Activated CD8-positive, alpha-beta memory T cell treated with anti-CD3 and anti-CD28 coated beads, Interleukin-2, amount 10 ng/mL, durations not matched to agents 7 days and 5 days (primary cell): ENCODE measurements at places on chromosomes 7 and 10. TPM values are rescaled to one million over a fixed set of nuclear protein-coding genes. Genes with fewer than 3 reads are reported as not detected.

NPFFR1 gene
- not detected for total RNA-seq

VSTM2A gene
- not detected for total RNA-seq

COL13A1 gene
- total RNA-seq = not detected

ZNF138 gene
- total RNA-seq = 11.0 TPM

PRKAR2B gene
- total RNA-seq = 1.3 TPM

DNA sequence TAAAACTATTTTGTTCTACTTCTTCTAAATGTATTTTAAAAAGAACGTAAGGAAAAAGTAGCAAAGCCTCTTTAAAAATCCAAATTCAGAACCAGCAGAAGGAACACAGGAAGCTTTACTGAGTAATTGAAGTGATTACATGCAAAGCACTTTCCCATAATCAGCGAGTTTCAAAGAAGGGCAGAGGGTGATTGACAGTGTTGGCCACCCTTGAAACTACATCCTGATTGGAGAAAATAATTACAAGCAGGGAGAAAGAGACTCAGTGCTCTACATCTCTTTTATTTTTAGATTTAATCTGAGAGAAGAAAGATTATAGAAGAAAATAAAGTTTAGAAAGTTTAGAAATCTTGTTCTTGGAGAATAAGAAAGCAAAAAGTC, 20.3 kb upstream of the HGF start:
- H3K4me1 ChIP-seq = no peaks in the 10 kb centered on the region
- no peak overlapping the region for H3K27ac ChIP-seq
- no peak for DNase-seq
- H3K4me3 ChIP-seq = no peak overlapping the region
- no peaks in the 10 kb centered on the region for H3K36me3 ChIP-seq

DNA sequence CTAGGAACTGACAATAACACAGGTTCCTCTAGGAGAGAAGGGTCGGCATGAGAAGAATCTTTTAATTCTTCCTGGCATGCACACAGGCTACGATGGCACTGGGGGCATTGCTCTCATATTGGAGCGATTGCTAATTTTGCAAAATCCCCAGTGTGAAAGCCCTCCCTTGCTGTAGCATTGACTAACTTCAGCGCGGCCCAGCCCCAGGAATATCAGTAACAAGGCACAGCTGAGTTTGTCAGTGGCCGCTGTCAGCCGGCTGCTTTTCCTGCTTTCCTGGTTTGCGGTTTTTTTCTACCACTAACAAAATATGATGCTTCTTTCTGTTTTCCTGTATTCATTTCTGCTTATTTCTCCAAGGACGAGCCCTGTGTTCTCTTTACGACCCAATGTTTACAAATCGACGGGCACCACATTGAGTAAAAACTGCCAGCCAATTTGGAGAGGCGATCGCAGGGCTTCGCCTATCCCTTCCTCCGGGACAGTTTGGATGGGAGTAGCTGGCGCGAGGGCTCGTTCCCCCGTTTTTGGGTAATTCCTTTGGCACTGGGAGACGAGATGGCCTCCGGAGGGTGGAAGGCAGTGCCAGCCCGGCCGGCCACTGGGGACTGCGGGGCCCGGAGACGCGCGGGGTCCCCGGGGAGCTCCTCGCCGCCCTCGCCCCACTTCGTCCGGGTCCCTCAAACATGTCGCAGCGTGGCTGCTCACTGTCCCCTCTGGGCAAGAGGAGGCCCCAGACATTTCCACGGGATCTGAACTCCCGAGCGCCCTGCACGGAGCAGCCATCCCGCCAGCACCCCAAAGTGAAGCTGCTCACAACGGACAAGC, 967 bp downstream of the ADARB2 start:
- no peaks in the 10 kb centered on the region for H3K4me1 ChIP-seq
- H3K4me3 ChIP-seq = no peak overlapping the region
- H3K27ac ChIP-seq = no peak overlapping the region
- H3K36me3 ChIP-seq = no peaks in the 10 kb centered on the region
- no peak for DNase-seq

DNA sequence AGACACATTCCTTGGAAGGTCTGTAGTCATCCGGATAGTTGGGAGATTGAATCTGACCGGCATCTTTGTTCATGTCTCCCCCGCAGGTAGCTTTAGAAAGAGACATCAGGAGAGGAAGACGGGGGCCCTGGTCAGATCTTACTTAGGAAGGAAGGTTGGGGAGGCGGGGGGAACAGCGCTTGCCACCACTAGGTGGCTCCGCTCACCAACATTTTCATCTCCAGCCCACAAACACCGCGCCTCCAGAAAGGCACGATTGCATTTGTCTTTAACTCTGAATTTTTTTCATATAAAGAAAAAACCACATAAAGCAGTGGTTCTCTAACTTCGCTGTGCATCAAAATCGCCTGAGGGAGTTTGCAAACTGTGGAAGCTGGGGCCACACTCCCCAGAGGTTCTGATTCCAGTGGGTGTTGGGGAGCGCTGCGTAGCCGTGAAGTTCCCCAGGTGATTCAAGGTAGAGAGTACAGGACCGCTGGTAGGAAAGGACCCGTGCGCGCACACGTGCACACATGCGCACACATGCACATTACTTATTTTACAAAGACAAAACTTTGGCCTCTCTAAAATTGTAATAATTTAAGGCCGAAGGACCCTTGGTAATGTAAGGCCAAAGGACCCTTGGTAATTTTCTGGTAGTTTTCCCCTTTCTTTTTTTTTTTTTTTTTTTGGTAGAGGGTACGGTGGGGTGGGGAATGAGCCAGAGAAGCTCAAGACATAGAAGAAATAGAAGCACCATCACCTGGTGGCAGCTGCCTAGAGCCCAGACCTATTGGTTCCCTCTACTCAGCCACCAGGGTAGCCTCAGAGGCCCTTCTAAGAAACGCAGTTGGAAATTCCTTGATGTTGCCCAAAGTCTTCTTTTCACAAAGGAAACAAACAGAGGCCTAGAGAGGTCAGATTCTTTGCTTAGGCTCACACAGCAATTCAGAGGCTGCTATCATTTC, 37.4 kb upstream of the OPALIN start:
- peak; percentile 71 for DNase-seq
- no peak overlapping the region for H3K4me3 ChIP-seq
- no peak overlapping the region for H3K27ac ChIP-seq
- no peaks in the 10 kb centered on the region for H3K36me3 ChIP-seq
- H3K4me1 ChIP-seq = no peaks in the 10 kb centered on the region

DNA sequence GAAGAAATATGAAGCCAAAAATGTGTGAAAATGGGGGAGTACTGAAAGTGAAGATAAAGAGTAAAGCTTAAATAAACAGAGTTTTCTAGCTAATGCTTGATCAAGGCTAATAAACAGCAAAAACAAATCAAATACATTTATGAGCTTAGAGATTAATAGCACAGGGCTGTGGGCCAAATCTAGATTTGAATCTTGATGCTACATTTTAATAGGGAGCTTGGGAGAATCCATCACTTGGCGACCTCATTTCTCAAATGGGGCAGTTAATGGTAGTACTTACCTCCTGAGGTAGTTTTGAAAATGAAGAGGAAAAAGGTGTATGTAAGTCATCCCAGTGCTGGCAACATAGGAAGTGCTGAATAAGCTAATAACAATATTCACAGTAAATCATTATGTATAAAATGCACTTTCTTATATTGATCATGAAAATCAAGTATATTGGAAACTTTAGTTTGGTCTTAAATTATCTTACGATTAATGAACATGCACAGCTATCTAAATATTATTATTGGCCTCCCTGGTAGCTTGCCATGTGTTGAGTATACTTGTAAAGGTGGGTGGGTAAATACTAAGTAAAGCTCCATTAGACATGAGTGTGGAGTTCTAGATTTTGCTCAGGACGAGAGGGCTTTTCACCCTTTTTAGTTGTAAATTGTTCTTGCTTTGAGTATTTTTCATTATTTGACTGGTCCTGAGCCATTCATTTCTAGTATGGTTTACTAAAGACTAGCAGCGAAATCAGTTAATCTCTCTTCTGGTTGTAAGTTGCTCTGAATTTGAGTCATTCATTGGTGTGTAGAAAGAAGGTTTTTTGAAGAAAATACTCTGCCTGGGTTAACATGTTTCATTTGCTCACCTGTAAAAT, 5.1 kb downstream of the BICC1 start:
- peaks cover 2% of the 10 kb centered on the region for H3K36me3 ChIP-seq
- no peak overlapping the region for H3K27ac ChIP-seq
- H3K4me1 ChIP-seq = peaks cover 15% of the 10 kb centered on the region
- H3K4me3 ChIP-seq = no peak overlapping the region
- DNase-seq = no peak

DNA sequence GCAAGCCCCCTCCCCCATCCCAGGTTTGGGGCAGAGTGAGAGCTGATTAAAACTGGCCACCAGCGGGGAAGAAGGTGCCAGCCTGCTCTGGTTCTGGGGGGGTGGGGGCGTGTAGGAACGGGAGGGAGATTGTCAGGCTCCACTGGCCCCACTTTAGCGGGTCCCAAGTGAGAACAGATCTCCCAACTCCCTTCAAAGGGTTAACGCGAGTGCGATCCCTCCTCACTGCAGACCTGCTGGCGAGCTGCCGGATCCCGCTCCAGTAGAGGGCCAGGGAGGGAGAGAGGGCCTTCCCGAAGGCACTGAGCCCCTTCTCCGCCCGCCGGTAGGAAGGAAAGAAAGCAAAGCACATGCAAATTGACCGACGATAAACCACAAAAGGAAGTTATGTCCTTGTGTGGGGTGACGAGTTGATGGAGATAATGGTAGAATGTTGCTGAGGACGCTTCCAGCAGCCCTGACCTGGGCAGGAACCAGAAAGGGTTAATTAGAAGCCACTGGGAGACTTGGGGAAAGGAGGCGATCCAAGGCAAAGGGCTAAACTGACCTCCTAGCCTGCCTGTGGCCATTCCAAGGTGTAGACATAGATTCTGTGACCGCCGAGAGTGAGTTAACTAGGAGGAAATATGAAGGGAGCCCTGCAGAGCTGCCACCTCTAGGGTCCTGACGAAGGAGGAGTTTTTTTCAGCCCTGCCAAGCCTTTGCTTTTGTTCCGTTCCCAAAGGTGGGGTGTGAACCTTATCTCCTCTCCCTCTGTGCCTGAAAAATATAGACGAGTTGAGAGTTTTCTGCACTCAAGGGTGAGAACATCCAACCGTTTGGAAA, 1.5 kb downstream of the NRG3 start:
- H3K27me3 ChIP-seq = peaks cover 45% of the 10 kb centered on the region
- no peak overlapping the region for H3K4me3 ChIP-seq
- H3K27ac ChIP-seq = no peak overlapping the region
- peaks cover 4% of the 10 kb centered on the region for H3K36me3 ChIP-seq

DNA sequence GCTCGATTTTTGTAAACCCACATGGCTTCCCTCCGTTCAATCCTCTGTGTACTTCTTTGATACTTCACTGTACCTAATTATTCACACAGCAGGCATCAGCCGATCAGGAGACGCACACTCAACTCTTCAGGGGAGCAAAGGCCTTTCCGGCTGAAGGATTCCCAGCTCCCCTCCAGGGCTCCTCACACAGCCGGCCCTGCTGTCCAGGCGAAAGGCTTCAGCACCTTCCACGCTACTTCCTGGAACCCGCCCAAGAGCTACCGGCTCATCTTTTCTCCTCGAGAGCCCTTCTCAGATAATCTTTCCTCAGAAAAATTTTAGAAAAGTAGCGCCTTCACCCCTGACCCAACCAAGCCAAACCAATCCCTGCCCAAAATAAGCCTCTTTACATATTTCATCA, 270.4 kb downstream of the ZMYND11 start:
- H3K27me3 ChIP-seq = peaks cover 2% of the 10 kb centered on the region
- no peak overlapping the region for H3K27ac ChIP-seq
- H3K4me1 ChIP-seq = no peaks in the 10 kb centered on the region
- DNase-seq = no peak

GRCh38 chr10:112533916-112534315, 86.9 kb downstream of the VTI1A start:
- no peak overlapping the region for H3K4me3 ChIP-seq
- H3K27me3 ChIP-seq = peaks cover 9% of the 10 kb centered on the region
- peaks cover 33% of the 10 kb centered on the region for H3K4me1 ChIP-seq
- no peak for DNase-seq
- no peak overlapping the region for H3K27ac ChIP-seq
- peaks cover 34% of the 10 kb centered on the region for H3K36me3 ChIP-seq

DNA sequence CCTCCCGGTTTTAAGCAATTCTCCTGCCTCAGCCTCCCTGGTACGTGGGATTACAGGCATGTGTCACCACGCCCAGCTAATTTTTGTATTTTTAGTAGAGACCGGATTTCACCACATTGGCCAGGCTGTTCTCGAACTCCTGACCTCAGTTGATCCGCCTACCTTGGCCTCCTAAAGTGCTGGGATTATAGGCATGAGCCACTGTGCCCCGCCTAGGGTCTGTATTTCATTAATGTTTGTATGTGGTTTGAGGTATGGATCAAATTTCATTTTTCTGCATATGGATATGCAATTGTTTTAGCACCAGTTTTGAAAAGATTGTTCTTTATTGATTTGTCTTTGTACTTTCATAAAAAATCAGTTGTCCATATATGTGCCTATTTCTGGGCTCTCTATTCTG, 26.0 kb downstream of the CYP26A1 start:
- H3K4me3 ChIP-seq = no peak overlapping the region
- no peaks in the 10 kb centered on the region for H3K4me1 ChIP-seq
- H3K36me3 ChIP-seq = no peaks in the 10 kb centered on the region
- peaks cover 13% of the 10 kb centered on the region for H3K27me3 ChIP-seq
- H3K27ac ChIP-seq = no peak overlapping the region

- H3K4me3 ChIP-seq = no peak overlapping the region
- H3K27me3 ChIP-seq = peaks cover 5% of the 10 kb centered on the region
- no peaks in the 10 kb centered on the region for H3K4me1 ChIP-seq
- DNase-seq = no peak
- no peaks in the 10 kb centered on the region for H3K36me3 ChIP-seq
- H3K27ac ChIP-seq = no peak overlapping the region
These were observed 17.5 kb upstream of the LFNG start for GRCh38 chr7:2501947-2502646.

GRCh38 chr10:45653454-45653853, 19.1 kb downstream of the ZFAND4 start:
- no peaks in the 10 kb centered on the region for H3K27me3 ChIP-seq
- H3K4me3 ChIP-seq = no peak overlapping the region
- no peak overlapping the region for H3K27ac ChIP-seq
- DNase-seq = no peak
- peaks cover 27% of the 10 kb centered on the region for H3K36me3 ChIP-seq

GRCh38 chr10:11373717-11374171, 237.7 kb downstream of the USP6NL start:
- H3K36me3 ChIP-seq = no peaks in the 10 kb centered on the region
- H3K27me3 ChIP-seq = no peaks in the 10 kb centered on the region
- DNase-seq = no peak
- H3K27ac ChIP-seq = no peak overlapping the region
- no peak overlapping the region for H3K4me3 ChIP-seq
- no peaks in the 10 kb centered on the region for H3K4me1 ChIP-seq

- DNase-seq = no peak
- H3K4me1 ChIP-seq = peaks cover 22% of the 10 kb centered on the region
- H3K27ac ChIP-seq = no peak overlapping the region
- peaks cover 3% of the 10 kb centered on the region for H3K36me3 ChIP-seq
These were observed 19.4 kb upstream of the SRGN start for GRCh38 chr10:69068549-69068948.

DNA sequence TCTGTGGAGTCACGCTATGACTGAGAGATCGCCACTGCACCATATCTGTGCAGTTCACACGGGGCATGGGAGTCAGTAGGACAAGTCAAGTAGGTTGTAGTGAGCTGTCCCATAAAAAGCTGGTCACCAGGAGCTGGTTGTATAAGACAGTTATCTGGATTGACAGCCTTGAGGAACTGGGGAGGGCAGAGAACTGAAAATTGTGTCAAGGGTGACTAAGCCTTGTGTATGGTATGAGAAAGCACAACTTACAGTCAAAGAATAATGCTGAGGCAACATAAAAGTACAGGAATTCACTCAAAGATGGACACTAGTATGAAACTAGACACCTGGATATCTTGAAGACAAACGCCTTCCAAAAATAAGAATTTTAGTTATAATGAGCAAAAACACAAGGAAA, 564.9 kb downstream of the POM121L12 start:
- no peak for DNase-seq
- no peaks in the 10 kb centered on the region for H3K4me1 ChIP-seq
- no peak overlapping the region for H3K27ac ChIP-seq
